Stimulated activated CD8-positive, alpha-beta memory T cell treated with anti-CD3 and anti-CD28 coated beads, Interleukin-4, amount 100 ng/mL, for 1 hour (primary cell): ENCODE measurements at places on chromosomes 7 and 10.

GRCh38 chr7:106655703-106656498, 5.1 kb downstream of the CCDC71L start:
- DNase-seq, result no peak

- no peak for DNase-seq
Observed at GRCh38 chr10:61688551-61689308, 26.0 kb downstream of the CABCOCO1 start.

- no peak for DNase-seq
Observed at GRCh38 chr7:139084709-139085108, 24.8 kb downstream of the ZC3HAV1 start.

DNA sequence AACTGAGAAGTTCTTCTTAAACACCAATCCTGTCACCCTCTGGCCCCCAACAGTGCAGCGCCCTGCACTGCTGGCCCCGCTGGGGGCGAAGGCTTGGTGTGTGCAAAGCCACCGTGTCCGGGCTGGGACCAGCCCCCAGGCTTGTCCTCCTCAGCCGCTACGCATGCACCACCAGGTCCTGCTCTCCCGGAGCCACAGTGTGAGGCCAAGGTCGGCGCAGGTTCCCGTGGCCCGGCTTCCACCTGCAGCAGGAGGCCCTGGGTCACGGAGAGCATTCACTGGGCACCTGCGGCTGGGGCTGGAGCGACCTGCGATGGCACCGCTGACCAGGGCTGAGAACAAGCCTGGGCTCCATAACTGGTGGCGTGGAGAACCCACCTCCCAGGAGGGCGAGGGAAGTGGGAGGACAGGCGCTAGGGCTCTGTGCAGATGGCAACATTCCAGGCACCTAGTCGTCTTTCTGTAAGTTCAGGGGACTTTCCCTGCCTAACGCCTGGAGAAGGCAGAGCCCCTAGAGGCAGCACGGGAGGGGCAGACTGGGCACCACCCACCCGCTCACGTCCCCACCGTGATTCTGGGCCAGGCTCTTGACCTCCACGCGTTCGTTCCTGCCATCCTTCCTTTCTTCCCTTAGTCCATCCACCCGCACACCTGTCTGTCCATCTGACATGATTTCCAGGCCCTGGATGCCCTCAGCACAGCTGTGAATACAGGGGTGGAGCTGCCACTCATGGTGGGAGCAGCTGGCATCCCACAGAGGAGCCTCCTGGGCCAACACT, 271.6 kb downstream of the ELFN1 start:
- DNase-seq, result no peak

DNA sequence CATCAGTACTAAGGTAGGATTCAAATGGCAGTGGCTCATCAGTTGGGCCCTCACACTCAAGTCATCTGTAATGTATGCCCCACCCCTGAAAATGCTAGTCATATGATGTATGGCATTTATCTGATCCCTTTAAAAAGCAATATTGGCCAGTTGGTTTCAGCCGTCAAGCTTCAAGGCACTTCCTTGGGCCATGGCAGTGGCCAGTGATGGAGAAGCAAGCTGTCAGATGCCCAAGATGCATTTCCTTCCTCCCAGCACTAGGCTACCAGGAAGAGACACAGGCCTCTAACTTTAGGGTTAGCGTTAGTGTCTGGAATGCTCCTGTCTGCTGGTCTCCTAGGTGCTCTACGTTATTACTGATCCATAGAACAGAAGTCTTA, 64.1 kb downstream of the PIK3AP1 start:
- DNase-seq, result no peak

GRCh38 chr10:57993302-57993701, 274.4 kb downstream of the IPMK start:
- DNase-seq, result no peak

- DNase-seq, result no peak
Observed at GRCh38 chr7:1804310-1804709, 134.2 kb downstream of the ELFN1 start.

DNA sequence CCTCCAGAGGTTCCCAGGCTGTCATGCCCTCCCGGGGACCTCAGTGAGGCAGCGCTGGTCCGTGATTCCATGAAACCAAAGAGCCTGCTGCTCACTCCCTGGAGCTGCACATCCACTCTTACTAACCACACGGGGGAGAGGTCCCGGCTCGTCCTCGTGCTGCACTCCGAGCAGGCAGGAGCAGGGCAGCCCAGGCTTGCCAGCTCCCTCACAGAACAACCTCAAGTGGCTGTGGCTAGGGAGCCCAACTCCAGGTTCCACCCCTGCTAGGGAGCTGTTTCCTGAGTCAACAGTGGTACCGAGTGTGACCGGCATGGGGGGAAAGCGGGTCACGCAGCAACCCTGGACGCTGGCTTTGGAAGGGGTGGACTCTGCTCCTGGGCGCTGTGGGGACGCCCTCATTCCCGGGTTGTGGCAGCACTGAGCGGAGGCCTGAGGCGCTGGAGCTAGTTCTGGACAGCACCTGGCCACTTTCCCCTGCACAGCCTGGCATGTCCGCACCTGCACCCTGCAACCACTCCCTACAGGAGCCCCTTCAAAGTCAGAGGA, 27.9 kb upstream of the PPP2R2D start:
- no peak for DNase-seq

DNA sequence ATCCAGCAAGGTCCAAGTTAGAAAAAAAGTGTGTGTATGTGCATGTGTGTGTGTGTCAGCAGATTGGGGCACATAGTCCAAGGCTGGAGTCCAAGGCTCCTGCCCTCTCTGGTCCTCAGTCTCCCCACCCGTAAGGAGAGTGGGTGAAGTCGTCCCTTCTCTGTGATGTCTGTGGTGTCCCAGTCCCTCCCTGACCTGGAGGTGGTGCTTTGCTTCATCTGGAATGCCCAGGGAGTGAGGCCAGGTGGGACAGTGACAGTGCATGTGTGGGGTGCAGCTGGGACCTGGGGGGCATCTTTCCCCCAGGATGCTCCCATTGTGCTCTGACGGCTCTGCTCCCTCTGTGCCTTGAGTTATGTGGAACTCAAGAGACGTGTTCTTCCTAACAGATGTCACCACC, 18.0 kb downstream of the AQP1 start:
- DNase-seq, result no peak

GRCh38 chr10:16886031-16886430, 68.8 kb upstream of the RSU1 start:
- no peak for DNase-seq
